ENCODE measurements at places on chromosomes 3 and 15.

DNA sequence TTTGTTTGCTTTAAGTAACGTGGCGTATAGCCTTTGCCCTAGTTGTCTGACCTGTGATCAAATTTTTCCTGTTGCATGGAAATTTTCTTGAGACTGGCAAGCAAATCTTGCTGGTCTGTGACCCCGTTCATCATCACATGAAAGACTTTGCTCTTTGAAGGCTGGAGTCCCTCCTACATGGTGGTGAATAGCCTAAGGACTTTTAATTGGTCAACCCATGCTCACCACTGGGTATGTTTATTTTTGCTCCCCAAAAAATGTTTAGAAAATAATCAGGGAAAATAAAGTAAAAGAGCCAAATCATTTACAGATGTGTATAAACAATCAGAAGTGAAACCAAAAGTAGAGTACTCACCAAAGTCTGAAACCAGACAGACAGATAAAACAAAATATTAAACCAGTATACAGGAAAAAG, 1075.3 kb upstream of the ALCAM start:
- DNase-seq, result no peak
- no peak overlapping the region for H3K4me3 ChIP-seq
- H3K27me3 ChIP-seq, result no peaks in the 10 kb centered on the region
- H3K27ac ChIP-seq, result no peak overlapping the region
- no peaks in the 10 kb centered on the region for H3K4me1 ChIP-seq

DNA sequence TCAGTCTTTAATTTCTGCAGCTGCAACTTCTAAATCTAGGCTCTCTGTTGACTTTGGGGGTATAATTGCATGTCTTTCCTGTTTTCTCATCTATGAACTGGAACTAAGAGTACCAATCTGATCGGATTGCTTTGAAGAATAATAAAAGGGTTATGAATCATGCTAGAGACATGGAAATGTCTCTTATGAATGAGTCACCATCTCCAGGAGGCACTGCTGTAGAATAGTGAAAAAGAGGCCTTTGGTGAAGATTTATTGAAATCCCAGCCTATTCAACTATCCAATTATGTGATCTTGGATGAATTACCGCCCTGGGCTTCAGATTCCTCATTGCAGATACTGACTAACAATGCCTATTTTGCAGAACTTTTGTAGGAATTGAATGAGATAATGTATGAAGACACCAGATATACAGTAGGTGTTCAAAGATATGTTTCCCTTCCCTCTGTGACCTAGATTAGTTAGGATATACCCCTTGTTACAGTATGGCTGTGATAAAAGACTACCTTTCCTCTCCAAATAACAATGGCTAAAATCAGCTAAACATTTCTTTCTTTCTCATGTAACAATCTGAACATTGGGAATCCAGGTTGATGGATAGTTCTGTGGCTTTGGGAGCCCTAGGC, 11.5 kb upstream of the CMTM8 start:
- no peak overlapping the region for H3K27ac ChIP-seq
- H3K4me3 ChIP-seq, result no peak overlapping the region
- no peaks in the 10 kb centered on the region for H3K4me1 ChIP-seq
- DNase-seq, result no peak
- H3K36me3 ChIP-seq, result no peaks in the 10 kb centered on the region

DNA sequence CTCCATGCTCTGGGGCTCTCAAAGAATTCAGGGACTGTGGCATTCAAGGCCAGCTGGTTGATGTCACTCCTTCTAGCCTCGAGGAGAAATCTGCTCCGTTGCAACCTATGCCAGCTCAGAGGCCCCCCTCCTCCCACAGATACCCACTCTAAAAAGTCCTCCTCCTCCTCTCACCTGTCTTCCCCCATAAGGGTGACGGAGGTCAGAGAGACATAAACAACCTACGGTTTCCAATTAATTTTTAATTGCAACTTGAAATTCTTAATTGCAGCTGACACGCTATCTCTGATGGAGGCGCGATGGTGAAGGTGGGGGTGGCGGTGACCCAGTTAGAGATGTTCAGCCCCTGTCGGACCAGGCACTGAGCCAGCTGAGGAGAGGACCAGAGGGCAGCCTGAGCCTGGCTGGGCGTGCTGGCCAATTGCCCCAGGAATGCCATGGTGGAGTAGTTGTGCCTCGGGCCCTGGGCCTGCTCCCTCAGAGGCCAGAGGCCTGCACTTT, 43.2 kb upstream of the INSYN1 start:
- H3K36me3 ChIP-seq, result no peaks in the 10 kb centered on the region
- no peak overlapping the region for H3K4me3 ChIP-seq
- no peak overlapping the region for H3K27ac ChIP-seq
- H3K27me3 ChIP-seq, result no peaks in the 10 kb centered on the region
- no peak for DNase-seq

- H3K4me3 ChIP-seq, result no peak overlapping the region
- H3K27ac ChIP-seq, result no peak overlapping the region
- DNase-seq, result no peak
- no peaks in the 10 kb centered on the region for H3K27me3 ChIP-seq
- peaks cover 22% of the 10 kb centered on the region for H3K4me1 ChIP-seq
Measured at GRCh38 chr15:99708563-99708962, 24.7 kb downstream of the LYSMD4 start.

DNA sequence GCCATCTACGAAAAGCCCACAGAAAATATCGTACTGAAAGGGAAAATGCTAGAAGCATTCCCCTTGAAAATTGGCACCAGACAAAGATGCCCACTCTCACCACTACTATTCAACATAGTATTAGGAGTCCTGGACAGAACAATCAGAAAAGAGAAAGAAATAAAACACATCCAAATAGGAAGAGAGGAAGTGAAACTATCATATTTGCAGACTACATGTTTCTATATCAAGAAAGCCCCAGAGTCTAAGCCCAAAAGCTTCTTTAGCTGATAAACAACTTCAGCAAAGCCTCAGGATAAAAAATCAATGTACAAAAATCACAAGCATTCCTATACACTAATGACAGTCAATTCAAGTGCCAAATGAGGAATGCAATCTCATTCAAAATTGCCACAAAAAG, 15.6 kb downstream of the OR5K3 start:
- peaks cover 4% of the 10 kb centered on the region for H3K27me3 ChIP-seq
- no peak overlapping the region for H3K4me3 ChIP-seq
- peaks cover 5% of the 10 kb centered on the region for H3K36me3 ChIP-seq
- H3K4me1 ChIP-seq, result no peaks in the 10 kb centered on the region
- DNase-seq, result no peak
- no peak overlapping the region for H3K27ac ChIP-seq

DNA sequence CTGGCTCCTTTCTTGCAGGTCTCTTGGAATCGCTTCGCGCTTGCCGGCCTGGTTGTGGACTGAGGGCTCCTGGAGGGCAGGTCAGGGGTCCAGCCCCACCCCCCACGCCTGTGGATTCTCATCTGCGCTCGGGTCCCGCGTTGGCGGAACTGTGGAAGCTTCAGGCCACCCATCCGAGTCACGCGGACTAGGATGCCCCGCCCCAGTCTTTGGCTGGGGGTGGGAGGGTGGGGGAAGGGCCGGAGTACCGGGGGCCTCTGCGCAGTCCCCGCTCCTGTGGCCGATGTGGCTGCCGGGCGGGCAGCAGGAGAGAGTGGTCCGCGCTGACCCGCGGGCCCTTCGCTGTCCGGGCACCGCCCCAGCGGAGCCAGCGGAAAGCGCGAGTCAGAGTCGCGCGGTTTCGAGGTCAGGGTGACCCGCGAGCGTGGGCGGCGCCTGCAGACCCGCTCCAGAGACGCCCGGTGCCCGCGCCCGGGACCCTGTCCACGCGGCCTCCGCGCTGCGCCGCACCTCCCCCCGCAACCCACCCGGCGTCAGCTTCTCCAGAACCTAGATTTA, 114.2 kb downstream of the KLF13 start:
- peak overlapping the region; percentile 93 for H3K27ac ChIP-seq
- peak overlapping the region; percentile 89 for H3K4me3 ChIP-seq
- no peaks in the 10 kb centered on the region for H3K36me3 ChIP-seq
- H3K27me3 ChIP-seq, result peaks cover 2% of the 10 kb centered on the region

- no peak overlapping the region for H3K27ac ChIP-seq
- H3K4me1 ChIP-seq, result peaks cover 35% of the 10 kb centered on the region
- H3K27me3 ChIP-seq, result no peaks in the 10 kb centered on the region
- DNase-seq, result no peak
Measured at GRCh38 chr3:50325497-50326181, 2.4 kb downstream of the TUSC2 start.

- no peak overlapping the region for H3K27ac ChIP-seq
- H3K36me3 ChIP-seq, result peaks cover 33% of the 10 kb centered on the region
- no peak overlapping the region for H3K4me3 ChIP-seq
- H3K4me1 ChIP-seq, result no peaks in the 10 kb centered on the region
- no peak for DNase-seq
- no peaks in the 10 kb centered on the region for H3K27me3 ChIP-seq
Measured at GRCh38 chr3:170897978-170898377, 10.5 kb downstream of the EIF5A2 start.

DNA sequence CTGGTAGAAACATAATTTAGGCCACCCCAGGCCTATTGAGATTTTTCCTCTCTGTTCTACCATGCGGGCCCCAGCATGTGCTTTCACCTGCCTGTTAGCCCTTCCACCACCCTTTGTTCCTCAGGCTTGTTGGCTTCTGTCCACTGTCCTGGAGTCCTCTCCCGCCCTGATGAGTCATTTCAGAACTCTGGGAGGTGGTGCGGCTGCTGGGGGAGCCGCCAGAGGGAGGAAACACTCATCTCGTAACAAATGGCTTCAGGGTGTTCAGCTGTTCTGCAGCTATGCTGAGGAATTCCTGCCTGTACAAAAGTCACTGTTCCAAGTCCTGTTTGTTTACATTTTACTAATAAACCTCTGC, 36.3 kb downstream of the LRTM1 start:
- H3K4me3 ChIP-seq, result no peak overlapping the region
- H3K36me3 ChIP-seq, result no peaks in the 10 kb centered on the region
- no peaks in the 10 kb centered on the region for H3K4me1 ChIP-seq
- H3K27me3 ChIP-seq, result peaks cover 2% of the 10 kb centered on the region

DNA sequence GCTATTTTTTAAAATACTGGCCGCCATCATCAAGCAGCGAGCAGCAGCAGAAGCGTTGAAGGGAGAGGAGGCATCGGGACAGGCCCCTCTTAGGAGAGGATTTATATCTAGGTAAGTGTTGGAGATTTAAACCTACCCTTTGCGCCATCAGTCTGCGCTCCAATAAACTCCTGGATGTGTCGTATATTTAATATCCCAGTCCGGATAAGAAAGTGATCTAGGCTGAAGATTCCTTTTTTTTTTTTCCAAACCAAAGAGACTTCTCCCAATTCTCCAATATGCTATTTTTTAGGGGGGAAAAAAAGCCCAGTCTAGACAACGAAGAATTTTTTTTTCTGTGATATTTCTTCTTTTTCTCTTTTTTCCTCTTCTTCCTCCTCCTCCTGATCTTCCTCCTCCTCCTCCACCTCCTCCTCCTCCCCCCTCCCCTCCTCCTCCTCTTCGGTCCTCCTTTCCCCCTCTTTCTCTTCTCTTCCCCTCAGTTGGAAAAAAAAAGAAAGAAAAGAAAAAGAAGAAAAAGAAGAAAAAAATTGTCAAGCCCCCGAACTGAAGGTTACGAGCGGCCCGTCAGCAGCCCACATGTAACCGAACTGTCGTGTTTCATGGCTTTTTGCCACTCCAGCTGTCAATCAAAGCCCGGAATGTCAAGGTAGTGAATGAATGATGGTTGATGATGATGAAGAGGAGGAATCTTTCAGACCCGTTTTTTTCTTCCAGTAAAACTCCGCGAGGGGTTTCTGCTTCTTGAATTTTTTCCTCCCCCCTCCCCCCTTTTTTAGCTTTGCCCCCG, 835 bp downstream of the MEIS2 start:
- peak overlapping the region; percentile 86 for H3K4me3 ChIP-seq
- no peaks in the 10 kb centered on the region for H3K36me3 ChIP-seq
- DNase-seq, result no peak
- H3K27ac ChIP-seq, result no peak overlapping the region
- peaks cover 49% of the 10 kb centered on the region for H3K4me1 ChIP-seq

GRCh38 chr3:128701342-128702212, 24.4 kb upstream of the RAB7A start:
- peaks cover 2% of the 10 kb centered on the region for H3K27me3 ChIP-seq
- H3K4me3 ChIP-seq, result no peak overlapping the region
- no peak for DNase-seq
- H3K27ac ChIP-seq, result no peak overlapping the region
- no peaks in the 10 kb centered on the region for H3K36me3 ChIP-seq

DNA sequence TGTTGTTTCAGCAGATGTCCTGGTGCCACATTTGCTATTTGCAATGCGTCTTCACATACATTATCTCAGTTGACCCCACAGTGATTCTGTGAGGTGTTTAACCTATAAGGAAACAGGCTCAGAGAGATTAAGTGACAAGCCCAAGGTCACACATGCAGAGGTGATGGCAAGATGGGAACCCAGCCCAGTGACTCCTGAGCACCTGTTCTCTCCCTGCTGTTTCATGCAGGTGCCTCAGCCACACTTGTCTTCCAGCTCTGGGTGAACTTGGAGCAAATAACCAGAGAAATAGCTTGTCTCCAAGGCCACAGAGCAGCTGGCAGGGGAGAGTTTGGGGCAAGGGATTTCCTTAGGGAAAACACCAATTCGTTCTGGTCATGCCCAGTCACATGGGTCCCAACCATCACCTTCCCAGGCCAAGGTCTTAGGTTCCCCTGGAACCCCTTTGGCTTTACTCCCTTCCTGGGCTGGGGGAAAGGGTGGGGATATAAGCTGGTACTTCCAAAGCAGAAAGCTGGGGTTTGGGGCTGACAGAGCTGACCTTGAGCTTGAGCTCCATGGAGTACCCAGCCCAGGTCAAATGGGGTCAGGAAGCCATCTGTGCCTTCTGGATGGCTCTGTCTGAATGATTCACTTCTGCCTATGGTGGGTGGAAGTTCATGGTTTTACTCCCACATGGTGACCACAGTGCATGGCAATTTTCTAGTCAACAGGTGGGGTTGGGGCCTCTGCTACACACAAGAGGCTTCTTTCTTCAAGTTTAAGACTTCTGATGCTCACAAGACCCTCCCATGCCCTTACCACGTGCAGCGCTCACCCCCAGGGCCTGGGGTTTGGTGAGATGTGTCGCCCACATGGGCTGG, 22.4 kb downstream of the LIPC start:
- no peak for DNase-seq
- no peaks in the 10 kb centered on the region for H3K27me3 ChIP-seq
- no peak overlapping the region for H3K27ac ChIP-seq
- peaks cover 27% of the 10 kb centered on the region for H3K4me1 ChIP-seq

- peaks cover 6% of the 10 kb centered on the region for H3K36me3 ChIP-seq
- H3K4me1 ChIP-seq, result peaks cover 75% of the 10 kb centered on the region
- no peak overlapping the region for H3K4me3 ChIP-seq
- DNase-seq, result no peak
- no peaks in the 10 kb centered on the region for H3K27me3 ChIP-seq
- H3K27ac ChIP-seq, result peak overlapping the region; percentile 39
Measured at GRCh38 chr3:172089250-172089649, 49.9 kb downstream of the FNDC3B start.

DNA sequence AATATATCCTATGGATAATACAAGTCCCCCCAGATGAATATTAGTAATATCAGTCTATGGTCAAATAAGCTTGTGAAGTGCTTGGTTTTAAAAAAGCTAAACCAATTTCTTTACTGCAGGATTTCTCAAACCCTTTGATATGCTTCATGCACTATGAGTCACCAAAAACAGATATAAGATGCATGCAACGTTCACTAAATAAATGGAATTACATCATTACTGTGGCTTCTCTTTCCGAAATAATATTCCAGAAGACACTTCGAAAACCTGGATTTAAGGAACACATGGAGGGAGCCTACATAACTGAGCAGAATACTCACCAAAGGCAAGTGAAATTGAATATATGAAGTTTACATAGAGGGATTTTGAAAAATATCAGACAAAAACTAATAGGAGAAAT, 126.3 kb upstream of the ABI3BP start:
- no peak for DNase-seq
- no peaks in the 10 kb centered on the region for H3K36me3 ChIP-seq
- H3K4me3 ChIP-seq, result no peak overlapping the region
- peaks cover 3% of the 10 kb centered on the region for H3K27me3 ChIP-seq

Data from immature natural killer cell (primary cell).